NCI-H345 (cell line): ENCODE measurements at places on chromosomes 11 and 22.

GRCh38 chr22:45531441-45532234 is 29.0 kb downstream of the FBLN1 start:
- no peak for DNase-seq

GRCh38 chr11:68053117-68053516 is 14.3 kb downstream of the TCIRG1 start:
- DNase-seq, result no peak

DNA sequence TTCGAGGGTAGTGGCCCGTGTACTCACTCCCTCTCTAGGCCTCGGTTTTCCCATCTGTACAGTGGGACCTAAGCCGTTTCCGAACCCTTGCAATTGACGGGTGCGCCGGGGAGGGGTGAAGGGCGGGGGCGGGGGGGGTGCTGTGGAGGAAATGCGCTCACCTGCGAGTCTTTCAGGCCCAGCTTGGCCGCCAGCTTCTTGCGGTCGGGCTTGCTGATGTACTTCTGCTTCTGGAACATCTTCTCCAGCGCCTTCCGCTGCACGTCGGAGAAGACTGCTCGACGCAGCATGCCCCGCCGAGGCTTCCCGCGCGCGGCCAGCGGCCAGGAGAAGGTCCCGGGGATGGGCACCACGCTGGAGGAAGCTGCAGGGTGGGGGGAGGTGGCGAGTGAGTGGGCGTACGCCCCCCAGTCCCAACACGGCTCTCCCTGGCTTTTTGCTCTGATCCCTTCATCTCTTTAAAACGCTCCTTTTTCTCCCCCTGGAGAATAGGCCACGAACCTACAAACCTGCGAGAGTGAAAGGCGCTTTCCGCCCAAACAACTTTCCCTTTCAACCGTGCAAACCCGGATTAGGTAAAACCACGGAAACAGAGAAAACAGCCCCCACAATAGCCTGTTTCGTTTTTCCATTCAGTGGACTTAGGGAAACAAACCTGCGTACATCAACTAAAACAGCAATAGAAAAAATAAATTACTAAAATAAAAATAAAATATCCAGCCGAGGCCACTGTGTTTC is 3.2 kb downstream of the DBX1 start:
- no peak for DNase-seq

DNA sequence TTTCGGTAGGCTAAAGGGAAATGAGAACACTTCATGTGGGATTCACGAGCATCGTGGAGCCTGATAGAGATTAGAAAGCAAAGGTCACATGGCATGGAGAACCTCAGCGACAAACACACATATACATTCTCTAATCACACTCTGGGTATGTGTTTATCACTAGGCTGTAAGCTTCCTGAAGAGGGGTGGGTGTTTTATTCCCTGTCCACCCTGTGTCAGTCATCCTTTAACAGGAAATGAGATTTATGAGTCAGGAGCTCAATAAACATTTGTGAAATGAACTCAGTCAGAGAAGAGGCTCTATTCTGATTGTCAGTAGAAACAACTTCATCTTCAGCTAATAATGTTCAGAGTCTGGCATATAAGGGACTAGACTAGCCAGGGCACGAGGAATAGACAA is 71.7 kb upstream of the EIF3M start:
- no peak for DNase-seq
